NCI-H1092 (cell line): ENCODE measurements at places on chromosomes 7 and 10.

GRCh38 chr7:135335628-135336139 is 102.0 kb downstream of the STRA8 start:
- peak; percentile 84 for DNase-seq

GRCh38 chr7:116443101-116443523 is 56.4 kb upstream of the CAV2 start:
- no peak for DNase-seq

DNA sequence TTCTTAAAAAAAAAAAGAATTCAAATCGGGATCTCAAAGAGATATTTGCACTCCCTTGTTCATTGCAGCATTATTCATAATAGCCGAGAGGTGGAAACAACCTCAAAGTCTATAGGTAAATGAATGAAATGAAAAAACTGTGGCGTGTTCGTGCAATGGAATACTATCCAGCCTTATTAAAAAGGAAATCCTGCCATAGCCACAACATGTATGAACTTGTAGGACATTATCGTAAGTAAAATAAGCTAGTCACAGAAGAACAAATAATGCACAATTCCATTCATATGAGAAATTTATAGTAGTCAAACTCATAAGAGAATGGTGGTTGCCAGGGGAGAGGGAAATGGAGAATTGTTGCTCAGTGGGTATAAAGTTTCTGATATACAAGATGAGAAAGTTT is 37.9 kb downstream of the GRK5 start:
- DNase-seq: no peak

DNA sequence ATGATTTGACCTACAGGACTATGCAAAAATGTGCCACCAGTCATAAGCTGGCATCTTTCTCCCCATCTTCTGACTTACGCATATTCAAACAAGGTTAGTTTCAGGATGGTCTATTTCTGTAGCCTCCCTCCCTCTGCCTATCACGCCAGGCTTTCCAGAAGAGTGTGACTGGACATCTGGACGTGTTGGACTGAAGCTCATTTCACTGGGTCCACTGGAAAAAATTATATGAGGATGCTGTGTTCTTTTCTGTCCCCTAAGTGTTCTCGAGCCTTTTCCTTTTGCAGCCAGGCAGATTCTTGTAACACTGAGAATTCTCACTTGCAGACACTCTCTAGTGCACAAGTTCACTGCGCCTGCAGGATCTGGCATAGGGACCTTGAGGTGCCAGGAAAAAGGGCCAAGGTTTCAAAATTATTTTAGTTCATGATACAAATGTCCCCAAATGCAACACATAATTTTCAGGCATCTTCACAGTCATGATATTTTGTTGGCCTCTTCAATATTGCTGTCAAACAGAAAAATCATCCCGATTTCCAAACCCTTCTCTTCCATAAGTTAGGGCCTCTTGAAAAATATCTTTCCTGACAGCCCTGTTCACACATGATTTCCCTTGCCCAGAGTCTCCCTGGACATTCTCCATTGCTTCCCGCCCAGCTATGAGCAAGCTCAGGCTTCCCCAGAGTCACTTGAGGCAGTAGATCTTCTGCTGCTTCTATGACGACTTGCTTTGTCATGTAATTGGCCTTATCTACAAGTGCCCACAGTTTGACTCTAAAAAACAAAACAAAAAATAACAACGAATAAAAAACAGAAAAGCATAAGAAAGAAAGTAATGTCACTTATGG is 170.4 kb downstream of the BMPER start:
- no peak for DNase-seq

DNA sequence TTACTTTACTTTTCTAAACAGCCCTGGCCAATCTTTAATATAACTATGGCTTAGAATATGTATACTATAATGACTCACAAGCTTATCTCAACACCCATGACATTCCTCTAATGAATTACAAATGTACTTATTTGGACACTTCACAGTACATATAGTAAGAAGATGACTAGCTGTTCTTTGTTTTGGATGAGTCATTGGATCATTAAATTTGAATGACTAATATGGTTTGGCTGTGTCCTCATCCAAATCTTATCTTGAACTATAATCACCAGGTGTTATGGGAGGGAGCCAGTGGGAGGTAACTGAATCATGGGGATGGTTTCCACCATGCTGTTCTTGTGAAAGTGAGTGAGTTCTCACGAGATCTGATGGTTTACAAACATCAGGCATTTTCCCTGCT is 807.5 kb upstream of the SORCS1 start:
- DNase-seq: no peak
